ENCODE measurements at places on chromosomes 11 and 22.
A peak's percentile ranks its signal among the peaks of the same experiment; 100 is the strongest.

GRCh38 chr11:120465921-120466534, 45.5 kb upstream of the GRIK4 start:
- DNase-seq, result no peak

DNA sequence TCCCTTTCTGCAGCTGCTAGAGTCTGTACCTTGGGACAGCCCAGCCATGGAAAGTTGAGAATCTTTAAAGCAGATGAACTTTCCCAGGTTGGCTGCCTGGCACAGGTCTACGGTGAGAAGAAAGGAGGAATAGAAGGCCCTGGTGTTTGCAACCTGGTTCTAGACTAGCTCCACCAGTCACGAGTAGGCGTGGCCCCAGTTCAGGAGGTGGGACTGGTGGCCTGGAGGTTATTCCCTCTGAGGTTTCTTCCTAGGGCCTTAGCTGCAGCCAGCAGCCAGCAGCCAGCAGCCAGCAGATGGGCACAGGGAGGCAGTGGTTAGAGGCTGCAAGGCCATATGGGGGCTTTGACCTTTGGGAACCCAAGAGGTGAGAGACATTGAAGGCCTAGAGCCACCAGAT, 40.9 kb downstream of the PRDM11 start:
- no peak for DNase-seq

DNA sequence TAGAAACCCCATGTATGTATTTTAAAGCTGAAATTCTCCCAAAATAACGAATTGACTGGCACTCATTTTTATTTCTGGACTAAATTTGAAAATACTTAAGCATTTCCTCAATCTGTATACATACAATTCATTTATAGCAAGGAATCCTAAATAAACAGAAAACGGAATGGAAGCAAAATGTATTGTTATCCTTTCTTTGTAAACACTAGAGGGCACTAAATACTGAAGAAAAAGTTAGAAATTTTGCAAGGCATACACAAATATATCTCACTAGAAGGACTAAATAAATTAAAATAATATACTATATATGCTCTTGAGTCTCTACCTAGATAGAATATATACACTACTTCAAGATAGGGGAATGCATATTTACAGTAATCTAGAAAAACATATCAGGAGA, 23.1 kb upstream of the ANO5 start:
- no peak for DNase-seq

DNA sequence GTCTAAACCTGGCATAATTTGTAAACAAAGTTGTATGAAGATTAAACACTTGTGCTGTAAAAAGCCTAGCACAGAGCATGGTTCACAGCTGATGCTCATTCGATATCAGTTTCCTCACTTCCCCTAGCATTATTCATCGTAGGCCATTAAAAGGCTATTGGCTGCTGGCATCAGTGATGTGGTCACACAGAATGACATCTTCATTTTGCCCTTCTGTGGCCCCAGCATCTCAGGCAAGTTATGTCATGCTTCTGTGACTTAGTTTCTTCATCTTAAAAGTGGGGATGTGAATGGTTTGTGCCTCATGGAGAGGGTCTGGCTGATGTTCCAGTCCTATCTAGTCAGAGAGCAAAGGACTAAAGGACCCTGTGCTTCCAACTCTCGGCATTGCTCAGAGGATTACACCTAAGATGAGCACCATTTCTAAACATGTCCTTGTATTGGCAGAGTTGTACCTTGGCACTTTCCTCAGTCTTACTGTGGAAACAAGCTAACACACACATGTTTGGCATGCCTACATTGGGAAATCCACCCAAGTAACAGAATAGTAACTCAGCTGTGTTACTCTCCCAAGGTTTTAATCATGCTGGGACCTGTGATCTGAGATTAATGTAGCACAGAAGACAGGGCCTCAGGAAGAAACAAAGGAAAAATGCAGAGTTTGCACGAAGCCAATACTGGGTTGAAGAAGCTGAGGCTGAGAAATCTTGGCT, 83.5 kb upstream of the OR9Q1 start:
- no peak for DNase-seq

DNA sequence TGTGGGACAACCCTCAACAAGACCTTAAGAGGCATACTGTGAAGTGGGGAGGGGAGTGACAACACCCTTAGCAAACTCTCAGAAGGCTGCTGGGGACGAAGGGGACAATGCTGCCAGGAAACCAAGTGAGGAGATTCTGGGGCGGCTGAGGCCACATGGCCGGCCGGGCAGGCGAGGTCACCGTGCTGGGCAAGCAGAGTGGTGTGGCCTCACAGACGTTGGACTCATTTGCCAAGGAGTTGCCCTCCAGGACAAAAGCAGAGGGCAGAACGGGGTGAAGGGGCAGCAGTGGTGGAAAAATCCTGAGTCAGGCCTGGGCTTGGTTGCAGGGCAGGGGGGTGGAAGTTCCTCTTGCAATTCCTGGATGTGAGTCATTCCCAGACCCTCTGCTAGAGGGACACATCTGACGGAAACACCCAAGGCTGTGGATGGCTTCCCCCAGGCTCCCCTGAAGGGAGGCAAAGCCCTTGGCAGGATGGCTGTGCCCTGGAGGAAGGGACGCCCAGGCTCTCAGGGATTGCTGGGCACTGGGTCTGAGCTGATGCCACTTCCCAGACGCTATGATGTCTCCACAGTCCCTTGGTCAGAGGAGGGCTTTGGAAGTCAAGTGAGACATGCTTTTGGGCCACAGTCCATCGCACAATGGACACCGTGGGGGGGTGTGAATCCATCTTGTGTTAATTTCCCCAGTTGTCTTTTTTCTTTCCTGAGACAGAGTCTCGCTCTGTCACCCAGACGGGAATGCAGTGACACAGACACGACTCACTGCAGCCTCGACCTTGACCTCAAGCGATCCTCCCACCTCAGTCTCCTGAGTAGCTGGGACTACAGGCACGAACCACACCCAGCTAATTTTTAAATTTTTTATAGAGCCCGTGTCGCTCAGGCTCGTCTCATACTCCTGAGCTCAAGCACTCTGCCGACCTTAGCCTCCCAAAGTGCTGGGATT, 16.2 kb upstream of the SHANK3 start:
- DNase-seq, result no peak

DNA sequence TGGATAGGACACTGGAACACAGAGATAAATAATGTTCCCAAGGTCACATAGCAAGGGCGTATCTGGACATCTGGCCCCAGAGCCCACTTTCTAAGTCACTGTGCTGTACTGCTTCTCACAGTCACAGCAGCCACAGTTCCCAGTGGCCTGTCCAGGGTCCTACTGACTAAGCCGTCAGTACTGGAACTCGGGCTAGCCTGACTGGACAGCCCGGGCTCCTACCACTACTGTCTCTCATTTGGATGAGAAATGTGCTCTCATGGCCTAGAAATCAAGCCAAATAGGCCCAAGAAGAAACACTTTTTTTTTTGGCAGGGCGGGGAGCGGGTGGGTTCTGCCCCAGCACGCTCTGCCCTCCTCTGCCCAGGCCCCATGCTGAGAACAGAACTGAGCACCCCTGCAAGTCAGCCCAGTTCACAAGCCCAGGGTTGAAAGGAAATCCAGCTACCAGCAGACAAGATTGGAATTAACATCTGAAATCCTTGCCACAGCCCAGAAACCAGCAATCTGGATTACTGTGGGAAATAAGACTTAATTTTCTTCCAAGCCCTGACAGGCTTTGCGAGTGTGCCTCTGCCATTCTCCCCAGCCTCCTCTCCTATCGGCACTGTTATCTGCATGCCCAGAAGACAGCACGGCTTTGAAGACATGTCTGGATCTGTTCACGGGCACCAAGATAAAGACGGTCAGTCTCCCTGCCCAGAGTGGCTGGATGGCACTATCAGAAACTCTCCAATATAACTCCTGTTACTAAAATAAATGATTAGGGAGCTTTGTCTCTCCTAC, 182.9 kb upstream of the NCAM1 start:
- DNase-seq, result no peak

DNA sequence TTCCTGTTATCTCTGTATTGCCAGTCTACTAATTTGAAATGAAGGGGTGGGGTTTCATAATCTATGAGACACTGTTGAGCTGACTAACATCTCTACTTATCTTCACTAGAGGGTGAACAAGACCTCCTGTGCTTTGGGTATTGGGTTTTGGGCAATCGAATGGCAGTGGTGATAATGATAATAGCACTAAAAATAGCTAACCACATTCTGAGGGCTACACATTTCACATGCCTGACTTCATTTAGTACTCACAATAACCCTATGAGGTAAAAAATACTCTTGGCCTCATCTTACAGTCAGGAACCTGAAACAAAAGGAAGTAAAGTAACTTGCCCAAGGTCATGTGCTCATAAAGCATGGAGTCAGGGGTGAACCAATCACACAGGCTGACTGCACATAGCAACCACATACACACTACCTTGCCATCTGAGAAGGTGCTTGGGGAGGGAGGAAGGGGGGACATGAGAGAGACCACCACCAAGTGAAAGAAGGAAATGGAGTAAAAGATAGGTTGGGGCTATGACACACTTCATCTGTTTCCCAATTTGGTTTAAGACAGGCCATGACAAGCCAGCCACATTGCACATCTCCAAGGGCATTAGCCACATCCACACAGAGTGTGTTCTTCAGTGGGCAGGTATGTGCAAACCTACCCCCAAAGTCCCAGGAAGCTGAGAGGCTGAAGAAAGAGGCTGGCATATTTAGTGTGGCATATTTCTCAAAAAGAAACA, 387.6 kb upstream of the DDI1 start:
- DNase-seq, result no peak

DNA sequence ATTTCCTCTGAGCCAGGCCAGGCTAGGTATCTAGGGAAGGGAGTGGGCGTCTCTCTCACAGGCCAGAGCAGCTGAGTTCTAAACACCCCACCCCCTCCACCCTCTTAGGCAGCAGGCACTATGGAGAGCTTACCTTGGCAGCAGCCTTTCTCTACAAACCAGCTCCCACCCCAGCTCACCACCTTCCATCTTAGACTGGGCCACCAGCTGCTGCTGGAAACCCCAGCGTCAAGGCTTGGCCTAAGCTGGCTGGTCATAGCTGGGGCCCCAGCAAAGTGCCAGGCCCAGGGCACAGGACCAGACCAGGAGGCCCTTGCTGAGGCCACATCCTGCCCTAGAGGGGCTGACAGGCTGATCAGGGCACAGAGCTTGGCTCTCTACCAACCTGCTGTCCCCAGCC, 20.2 kb downstream of the SLC22A12 start:
- no peak for DNase-seq

GRCh38 chr22:39471381-39472141, 14.7 kb downstream of the MGAT3 start:
- no peak for DNase-seq

GRCh38 chr11:79973721-79974617, 533.1 kb upstream of the TENM4 start:
- no peak for DNase-seq

GRCh38 chr11:125371431-125371935, 124.6 kb downstream of the FEZ1 start:
- no peak for DNase-seq

DNA sequence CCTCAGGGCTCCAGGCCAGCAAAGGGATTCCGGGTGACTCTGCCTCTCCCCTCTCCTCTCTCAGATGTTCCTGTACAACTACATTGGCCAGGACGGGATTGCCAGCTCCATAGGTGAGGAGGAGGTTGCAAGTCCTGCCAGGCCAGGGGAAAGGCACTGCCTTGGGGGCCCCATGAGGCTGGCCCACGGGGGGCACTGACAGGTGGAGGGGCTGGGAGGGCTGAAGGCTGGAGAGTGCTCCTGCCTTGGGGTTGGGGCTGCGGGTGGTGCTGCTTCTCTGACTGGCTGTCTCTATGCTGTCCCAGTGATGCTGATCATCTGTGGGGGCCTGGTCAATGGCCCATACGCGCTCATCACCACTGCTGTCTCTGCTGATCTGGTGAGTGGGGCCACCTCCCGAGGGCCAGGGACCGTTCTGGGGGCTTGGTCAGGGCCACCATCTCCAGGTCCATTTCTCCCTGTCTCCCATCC, 21.7 kb downstream of the SLC37A2 start:
- no peak for DNase-seq

DNA sequence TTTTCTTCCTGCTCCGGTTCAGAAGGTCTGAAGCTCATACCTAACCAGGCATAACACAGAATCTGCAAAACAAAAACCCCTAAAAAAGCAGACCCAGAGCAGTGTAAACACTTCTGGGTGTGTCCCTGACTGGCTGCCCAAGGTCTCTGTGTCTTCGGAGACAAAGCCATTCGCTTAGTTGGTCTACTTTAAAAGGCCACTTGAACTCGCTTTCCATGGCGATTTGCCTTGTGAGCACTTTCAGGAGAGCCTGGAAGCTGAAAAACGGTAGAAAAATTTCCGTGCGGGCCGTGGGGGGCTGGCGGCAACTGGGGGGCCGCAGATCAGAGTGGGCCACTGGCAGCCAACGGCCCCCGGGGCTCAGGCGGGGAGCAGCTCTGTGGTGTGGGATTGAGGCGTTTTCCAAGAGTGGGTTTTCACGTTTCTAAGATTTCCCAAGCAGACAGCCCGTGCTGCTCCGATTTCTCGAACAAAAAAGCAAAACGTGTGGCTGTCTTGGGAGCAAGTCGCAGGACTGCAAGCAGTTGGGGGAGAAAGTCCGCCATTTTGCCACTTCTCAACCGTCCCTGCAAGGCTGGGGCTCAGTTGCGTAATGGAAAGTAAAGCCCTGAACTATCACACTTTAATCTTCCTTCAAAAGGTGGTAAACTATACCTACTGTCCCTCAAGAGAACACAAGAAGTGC, 661 bp upstream of the MALAT1 start:
- DNase-seq, result peak; percentile 65

DNA sequence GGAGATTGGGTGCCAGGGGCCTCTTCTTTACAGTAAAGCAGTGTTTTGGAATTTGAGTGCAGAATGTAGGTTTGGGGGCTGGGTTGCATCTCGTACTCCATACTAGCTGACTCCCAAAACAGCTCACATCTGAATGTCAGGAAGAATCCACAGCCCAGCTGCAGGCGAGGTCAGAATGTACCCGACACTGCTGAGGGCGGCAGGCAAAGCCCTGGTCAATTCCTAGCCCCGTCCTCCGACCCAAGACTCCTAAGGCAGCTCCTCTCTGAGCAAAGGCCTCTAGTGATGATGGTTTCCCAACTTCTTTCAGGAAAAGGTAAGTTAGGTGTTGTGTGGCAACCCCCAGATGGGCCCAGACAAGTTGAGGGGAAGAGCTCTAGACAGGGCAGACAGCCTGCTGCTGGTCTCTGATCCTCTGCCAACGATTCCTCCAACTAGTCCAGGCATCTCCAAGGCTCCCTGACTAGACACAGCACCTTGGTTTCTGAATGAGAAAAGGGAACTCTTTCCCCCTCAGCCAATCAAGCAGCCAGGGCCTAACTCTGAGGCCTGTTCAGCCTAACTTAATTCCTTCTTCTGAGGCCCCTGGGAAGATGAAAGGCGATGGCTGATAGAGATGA, 8.6 kb downstream of the LARGE2 start:
- DNase-seq, result no peak

- no peak for DNase-seq
Observed at GRCh38 chr11:49505231-49505630, 296.8 kb upstream of the FOLH1 start.

GRCh38 chr11:46247090-46247489, 30.4 kb upstream of the CREB3L1 start:
- DNase-seq, result no peak

DNA sequence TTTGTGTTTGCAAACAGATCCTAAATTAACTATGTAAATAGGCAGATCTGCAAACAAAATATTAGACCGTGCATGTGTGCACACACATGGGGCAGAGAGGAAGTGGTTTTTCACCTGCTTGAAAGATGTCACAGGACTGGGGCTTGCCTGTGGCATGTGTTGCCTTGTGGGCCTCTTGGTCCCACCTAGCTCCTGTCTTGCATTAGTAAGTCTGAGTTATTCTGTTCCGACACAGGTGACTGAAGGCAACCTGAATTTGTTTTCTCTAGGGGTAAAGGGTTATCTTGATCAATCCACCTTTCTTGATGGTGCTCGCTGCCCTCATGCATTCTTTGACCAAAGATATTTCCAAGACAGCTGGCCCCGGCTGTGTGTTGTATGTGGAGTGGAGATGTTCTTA, 667.5 kb downstream of the NTM start:
- DNase-seq, result no peak
